ENCODE measurements at places on chromosomes 1 and 21.

GRCh38 chr21:45103971-45104520, 29.7 kb downstream of the ADARB1 start:
- DNase-seq, result no peak

GRCh38 chr1:76826072-76826845, 41.0 kb upstream of the ST6GALNAC5 start:
- DNase-seq, result no peak

- DNase-seq, result no peak
Measured at GRCh38 chr1:19206947-19207346, 3.1 kb downstream of the UBR4 start.

GRCh38 chr1:86224651-86225310, 68.2 kb upstream of the COL24A1 start:
- DNase-seq, result no peak

GRCh38 chr1:74161497-74161896, 36.5 kb downstream of the LRRIQ3 start:
- no peak for DNase-seq

GRCh38 chr1:213054733-213055591, 3.9 kb downstream of the RPS6KC1 start:
- no peak for DNase-seq

DNA sequence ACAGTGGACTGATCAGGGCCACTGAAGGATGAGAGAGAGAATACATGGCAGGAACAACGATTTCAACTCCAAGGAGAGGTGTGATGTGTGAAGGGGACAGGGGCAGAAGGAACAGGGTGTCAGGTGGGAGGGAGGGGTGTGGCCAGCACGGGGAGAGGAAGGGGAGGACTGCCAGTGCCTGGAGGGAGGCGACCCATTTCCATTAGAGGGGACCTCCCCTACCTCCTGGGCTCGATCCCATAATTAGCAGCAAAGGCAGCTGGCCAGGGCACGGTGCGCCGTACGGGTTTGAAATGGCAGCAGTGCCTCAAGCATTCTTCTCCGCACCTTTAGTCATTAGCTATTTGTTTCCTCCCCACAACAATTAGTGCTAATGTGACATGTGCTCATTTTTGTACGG, 22.7 kb downstream of the CRYAA start:
- DNase-seq, result peak; percentile 32

DNA sequence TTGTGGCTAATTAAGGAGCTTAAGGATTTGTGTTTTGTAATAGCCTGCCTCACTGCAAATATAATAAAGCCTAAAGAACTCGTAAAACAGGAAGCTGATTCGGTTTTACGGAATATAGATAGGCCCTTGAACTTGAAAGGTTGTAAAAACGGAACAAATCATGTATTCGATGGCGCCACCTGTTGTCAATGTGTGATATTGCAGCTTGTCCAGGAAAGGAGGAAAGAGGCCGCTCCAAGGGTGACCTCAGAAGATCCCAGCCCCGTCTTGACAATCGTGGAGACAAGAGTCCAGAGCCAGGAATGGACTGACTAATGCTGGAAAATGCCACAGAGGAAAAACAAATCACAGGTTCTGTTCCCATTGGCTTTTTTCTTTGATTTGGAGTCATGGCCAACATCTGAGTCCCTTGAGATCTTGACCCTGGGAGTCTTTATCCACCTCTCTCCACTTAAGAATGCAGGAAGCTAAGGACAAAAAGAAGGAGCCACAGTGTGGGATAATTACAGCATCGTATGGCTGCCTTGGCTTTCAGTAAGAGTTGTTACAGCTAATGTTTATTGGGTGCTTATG, 7.0 kb upstream of the IGSF21 start:
- DNase-seq, result peak; percentile 82

DNA sequence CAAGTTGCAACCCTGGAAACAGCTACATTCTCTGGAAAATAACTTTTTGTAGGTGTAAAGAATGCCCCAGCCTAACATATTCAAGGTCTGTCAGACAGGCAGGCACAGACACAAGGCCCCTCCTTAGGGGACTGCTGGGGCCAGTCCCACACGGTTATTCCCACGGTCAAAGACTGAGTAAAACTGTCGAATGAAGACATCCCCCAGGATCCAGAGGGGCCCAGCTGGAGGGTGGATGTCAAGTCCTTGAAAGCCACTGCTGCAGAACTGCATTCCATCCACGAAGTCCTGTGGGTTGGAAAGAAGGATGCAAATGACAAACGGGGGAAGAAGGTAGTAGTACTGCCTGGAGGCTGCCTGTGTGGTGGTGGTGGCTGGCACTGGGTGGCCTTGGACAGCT, 6.9 kb upstream of the RAB7B start:
- DNase-seq, result peak; percentile 83

- peak; percentile 52 for DNase-seq
Measured at GRCh38 chr1:241396747-241397681, 40.0 kb upstream of the RGS7 start.

GRCh38 chr1:245356891-245357585, 202.3 kb downstream of the KIF26B start:
- DNase-seq, result no peak

- no peak for DNase-seq
Measured at GRCh38 chr21:45709696-45710268, 66.3 kb downstream of the PCBP3 start.

DNA sequence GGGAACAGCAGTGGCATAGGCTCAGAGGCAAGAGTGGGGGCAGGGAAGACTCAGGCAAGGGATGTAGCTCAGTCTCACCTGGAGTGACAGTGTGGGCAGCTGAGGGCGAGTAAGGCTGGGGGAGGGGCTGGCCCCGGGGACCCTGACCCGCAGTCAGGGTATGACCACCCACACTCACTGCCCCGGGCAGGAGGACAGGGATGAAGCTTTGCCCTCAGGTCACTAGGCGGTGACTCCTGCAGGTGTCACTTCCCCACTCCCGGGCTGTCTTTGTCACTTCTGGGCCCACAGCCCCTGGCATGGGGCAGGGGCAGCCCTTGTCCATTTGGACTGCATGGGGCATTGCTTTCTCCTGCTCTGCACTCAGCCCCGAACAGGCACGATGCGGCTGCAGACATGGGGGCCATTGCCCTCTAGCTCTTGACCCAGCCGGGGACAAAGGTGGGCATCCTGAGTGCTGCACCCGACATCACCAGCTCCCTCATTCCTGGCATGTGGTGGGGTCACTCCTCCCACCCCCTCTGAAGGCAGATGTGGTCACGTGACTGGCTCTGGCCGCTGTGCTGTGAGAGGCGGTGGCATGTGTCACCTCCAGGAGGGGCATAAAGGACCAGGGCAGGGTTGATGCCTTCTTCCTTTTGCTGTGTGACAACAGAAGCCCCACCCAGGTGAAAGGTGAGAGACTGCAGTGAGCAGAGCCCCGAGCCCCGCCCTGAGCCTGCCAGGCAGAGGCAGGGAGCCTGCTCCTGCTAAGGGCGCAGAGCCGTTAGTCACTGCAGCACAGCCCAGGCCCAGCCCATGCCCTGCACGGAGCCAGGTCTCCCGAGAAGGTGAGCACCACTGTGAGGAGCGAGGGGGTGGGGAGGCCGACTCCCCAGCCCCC, 66.0 kb downstream of the MATN1 start:
- DNase-seq, result peak; percentile 59

- peak; percentile 25 for DNase-seq
Measured at GRCh38 chr1:27053977-27054753, 41.5 kb upstream of the TENT5B start.

- no peak for DNase-seq
Measured at GRCh38 chr1:64033667-64034220, 169.7 kb upstream of the UBE2U start.

DNA sequence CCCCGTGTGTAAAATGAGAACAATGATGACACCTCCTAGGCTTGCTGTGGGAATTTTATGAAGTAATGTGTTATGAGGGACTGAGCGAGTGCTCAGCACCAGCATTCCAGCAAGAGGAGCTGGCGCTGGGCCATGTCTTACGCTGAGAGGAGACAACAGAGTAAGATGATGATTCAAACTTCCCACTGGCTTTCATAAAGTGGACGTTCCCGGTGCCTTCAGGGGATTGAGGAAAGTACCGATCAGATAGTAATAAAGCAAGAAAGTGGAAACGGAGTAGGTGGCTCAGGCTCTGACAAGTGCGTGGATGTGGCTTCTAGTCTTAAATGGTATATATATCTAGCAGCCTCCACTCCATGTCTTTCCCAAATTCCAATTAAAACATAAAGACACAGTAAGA, 23.8 kb downstream of the EPHA10 start:
- DNase-seq, result peak; percentile 38

DNA sequence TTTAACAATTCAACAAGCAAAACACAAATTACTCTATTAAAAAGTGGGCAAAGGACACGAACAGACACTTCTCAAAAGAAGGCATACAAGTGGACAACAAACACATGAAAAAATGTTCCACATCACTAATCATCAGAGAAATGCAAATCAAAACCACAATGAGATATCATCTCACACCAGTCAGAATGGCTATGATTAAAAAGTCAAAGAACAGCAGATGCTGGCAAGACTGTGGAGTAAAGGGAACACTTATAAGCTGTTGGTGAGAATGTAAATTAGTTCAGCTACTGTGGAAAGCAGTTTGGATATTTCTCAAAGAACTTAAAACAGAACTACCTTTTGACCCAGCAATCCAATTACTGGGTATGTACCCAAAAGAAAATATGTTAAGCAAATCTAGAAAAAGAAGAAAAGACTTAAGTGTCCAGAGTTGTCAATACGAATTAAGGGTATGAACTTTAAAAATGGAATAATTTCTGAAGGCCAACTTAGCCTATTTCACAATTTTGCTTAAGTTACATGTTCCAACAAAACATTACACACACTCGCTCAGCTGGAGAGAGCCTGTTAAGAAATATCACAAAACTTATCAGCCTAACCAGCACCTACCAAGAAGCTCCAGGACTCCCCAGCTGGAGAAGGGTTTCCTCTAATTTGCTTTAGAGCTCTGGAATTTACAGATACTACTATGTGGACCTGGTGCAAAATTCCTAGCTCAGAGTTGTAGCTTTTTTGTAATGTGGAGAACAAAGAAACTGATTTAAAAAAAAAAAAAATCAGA, 232.1 kb downstream of the DUSP10 start:
- no peak for DNase-seq

GRCh38 chr1:224670506-224670905, 54.4 kb downstream of the CNIH3 start:
- no peak for DNase-seq

DNA sequence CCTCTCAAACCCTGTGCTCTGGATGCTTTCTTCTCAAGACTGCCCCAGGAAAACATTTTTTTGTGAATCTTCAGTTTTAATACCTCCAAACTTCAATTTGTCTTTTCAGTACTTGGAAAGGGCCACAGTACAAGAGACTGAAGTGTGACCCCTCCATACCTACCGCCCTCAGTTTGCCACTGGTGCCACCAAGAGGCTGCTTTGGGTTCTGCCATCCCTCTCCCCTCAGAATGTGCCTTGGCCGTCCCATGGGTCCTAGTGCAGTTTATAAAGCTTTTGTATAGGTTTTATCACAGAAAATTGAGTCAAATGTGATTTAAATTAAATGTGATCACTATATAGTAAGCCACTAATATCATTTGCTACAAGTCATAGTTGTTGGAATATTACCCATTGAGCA, 60.8 kb upstream of the PGD start:
- DNase-seq, result peak; percentile 70

DNA sequence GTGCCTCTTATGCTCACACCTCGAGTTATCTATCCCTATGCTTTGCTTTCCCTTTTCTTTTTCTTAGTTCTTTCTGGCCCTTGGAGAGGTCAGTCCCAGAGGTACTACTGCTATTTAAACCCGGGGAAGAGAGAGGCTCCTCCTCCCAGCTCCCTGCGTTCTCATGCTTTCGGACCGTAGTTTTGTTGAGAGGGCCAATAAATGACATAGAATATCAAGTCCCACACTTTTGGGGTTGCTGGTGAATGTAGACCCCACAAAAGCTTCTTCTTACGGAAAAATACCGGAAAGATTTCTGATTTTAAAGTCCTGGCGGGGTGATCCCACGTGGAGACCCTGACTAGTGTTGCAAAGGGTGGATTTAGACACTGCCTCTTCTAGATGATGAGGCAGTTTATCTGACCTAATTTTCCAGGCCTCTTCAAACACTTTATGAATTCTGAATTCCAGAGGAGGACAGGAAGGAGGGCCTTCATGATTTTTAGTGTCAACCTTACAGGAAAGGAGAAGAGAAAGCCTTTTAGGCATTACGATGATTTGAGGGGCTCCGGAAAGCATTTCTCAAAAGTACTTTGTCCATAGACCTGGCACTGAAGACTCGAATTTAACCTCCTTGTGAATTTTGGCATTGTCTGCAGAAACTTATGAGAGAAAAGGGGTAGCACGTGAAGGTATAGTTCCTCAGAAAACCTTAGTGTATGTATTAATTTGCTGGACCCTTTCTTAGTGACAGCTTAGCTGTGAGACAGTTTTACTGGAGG, 694 bp downstream of the TMEM167B start:
- DNase-seq, result peak; percentile 66

DNA sequence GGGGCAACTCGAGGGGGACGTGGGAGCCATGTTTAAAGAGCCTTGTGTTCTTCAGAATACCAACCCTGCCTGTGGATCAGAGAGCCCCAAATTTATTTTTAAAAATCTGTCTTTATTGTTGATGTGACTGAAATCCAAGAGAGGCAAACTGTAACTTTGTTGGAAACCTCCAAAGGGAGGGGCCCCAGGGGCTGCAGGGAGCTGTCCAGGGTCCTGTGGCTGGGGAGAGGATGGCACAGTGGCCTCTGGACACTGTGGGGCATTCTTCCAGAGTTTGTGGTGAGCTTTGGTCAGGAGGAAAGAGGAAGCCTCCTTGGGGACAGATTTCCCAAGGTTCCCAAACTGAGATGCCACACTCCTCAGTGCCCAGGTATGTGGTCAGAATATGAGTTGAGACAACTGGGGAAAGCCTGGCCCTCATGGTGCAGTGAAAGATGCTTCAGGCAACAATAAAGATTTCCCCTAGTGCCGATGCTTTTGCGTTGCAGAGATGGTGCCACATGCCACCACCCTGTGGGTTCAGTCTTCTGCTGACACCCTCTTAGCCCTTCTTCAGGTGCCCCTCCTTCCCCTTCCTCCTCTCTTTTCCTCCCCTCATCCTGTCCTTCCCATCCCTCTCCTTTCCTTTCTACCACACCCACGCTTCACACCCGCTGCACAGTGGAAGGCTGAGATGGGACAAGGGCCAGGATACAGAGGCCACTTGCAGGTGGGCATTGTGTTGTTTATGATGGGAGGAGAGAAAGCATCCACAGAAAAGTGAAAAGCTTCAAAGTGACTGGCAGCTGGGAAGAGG, 122.1 kb downstream of the UCK2 start:
- peak; percentile 79 for DNase-seq
